ENCODE measurements at places on chromosomes 11 and 22. TPM values are rescaled to one million over a fixed set of nuclear protein-coding genes. Genes with fewer than 3 reads are reported as not detected.

The OR51B2 gene
- total RNA-seq = not detected

- DNase-seq = no peak
These were observed 1.6 kb upstream of the TH start for GRCh38 chr11:2173150-2173693.

DNA sequence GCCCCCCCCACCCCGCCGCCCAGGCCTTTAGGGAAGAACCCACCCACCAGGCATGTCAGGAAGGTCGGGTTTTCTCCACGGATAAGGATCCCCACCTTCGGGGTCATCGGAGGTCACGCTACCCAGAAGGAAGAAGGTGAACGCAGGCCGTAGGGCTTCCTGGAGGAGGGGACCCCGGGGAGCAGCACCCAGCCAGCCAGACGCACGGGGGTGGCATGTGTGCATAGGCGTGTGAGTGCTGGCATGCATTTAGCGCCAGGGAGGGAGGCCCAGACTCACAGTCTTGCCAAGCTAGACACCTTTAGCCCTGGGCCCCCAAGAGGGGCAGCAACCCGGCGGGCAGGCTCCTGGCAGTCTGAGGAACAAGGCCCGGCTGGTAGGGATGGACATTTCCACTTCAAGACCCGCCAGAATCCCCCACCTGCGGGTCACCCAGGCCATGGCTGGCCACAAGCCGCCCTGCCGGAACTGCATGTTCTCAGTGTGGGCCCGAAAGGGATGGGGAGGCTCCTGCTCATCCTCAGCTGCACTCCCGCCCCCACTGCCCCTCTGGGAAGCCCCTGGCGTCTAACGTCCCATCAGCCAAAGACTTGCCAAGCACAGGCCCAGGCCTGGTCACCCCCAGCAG lies 16.7 kb upstream of the PIM3 start:
- DNase-seq = no peak

GRCh38 chr11:123173040-123173855 lies 21.8 kb downstream of the CLMP start:
- DNase-seq = no peak

The ROBO4 gene
- 4.8 TPM for total RNA-seq

- DNase-seq = peak; percentile 50
These were observed 16.1 kb upstream of the TPP1 start for GRCh38 chr11:6635082-6635932.

DNA sequence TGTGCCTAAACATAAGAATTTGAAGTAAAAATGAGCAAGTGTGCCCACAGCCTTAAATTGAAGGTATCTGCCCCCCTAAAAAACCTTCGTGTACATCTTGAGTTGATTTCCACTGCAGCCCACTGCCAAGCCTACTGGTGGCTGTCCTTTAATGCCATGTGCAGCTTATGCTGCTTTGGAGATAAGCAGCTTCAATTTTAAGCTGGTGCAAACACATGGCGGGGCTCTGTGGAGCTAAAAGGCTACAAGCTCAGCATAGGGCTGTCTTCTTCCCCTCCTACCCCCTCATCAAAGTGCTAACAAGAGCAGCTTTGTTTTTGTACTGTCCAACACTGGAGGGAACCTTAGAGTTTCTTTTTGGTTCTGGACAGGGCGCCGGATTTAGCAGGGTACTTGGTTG lies 128.5 kb upstream of the LMO1 start:
- DNase-seq = no peak

DNA sequence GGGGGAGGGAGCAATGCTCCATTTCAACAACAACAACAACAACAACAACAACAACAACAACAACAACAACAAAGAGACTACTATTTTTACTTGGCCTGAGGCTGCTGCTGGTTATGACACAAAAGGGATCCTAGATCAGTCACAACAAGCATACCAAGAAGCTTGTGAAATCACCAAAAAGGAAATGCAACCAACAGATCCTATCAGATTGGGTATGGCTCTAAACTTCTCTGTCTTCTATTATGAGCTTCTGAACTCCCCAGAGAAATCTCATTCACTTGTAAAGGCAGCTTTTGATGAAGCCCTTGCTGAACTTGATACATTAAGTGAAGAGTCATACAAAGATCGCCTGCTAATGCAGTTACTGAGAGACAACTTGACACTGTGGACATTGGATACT lies 10.5 kb upstream of the MS4A2 start:
- no peak for DNase-seq

Data from left colon (tissue), 2 donors.